ENCODE measurements at places on chromosomes 5 and 9.
A peak's percentile ranks its signal among the peaks of the same experiment; 100 is the strongest.

DNA sequence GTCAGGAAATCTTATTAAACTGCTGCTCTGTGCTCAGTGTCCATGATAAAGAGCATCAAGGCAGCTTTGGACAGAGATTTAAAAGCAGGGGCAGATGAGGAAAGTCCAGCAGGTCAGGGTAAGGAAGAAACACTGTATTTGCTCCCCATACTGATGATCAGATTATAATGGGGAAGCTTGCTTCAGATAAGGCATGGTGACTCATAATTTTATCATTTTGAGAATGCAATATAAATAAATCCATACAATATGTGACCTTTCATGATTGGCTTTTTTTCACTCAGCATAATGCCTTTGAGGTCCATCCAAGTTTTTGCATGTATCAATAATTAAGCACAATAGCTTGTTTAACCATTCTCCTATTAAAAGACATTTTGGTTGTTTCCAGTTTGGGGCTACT is 48.1 kb upstream of the LHFPL2 start:
- no peak for DNase-seq

GRCh38 chr5:34978681-34979080 is 49.3 kb downstream of the DNAJC21 start:
- no peak for DNase-seq

GRCh38 chr5:136094913-136095641 is 37.6 kb upstream of the SMAD5 start:
- no peak for DNase-seq

DNA sequence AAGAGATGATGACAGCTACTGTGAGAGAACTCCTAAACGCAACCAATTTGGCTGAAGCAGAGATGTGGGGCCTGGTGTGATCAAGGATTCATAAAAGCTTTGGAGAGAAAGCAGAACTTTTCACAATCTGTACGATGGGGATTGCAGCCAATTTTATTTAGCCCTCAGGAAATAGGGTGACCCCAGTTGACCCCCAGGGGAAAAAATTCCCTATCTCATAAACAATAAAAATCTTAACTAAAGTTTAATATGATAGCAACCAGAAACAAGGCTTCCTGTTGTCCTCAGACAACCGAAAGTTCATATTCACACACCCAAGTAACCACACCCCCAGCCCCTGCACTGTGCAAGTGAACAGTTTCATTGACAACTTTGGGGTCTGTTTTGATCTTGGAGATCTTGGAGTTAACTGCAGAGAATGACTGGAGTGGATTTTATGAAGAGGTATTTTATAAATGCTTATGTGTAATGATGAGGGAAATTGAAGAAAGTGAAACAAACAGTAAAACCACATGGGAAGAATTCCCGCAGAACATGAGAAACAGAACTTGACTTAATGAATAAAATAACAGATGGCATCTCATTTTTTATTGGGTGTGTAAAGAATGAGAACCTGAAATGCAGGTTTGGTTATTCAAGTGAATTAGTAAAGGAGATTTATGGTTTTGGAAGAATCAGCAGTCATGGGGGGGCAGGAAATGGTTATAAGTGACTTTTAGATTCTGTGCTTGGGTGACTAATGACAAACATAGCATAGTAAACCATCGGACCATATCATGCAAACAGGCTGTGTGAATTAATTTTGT is 94.5 kb downstream of the PDE4D start:
- peak; percentile 36 for DNase-seq

- DNase-seq, result no peak
Observed at GRCh38 chr5:170269579-170269978, 28.0 kb downstream of the LCP2 start.

DNA sequence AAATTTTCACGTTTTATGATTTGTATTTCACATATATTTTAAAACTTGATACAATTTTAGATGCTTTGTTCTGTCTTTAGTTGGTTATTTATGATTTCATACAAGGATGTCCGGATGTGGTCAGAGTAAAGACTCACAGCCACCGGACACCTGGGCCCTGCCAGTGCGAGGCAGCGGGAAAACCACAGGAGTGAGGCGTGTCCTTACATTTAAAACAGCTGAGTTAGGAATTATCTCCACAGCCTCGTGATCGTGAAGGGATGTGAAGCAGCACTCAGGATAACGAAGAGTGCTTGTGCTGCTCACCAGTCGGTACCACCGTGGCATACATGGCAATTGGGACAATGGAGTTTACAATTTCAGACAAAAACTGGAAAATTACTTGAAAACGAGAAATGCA is 14.0 kb downstream of the SNX18 start:
- no peak for DNase-seq

DNA sequence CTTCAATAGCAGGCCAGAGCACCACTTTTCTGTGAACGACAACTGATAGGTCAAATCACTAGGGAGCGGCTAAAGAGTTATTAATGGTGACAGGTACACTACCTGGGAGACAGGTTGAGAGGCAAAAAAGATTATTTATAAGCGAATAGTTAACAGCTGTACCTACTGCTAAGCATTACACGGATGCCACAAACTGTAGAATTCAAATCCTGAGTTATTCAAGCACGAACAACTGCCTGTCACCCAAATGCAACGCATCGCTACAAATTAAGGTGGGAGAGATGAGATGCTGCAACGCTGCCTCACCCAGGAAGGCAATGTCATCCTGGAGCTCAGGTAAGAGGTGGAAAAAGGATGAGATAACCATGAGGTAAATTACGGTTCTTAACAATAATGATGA is 342.9 kb downstream of the BNC2 start:
- DNase-seq, result no peak
